ENCODE measurements at places on chromosomes 4 and X. TPM values are rescaled to one million over a fixed set of nuclear protein-coding genes. Genes with fewer than 3 reads are reported as not detected.

DNA sequence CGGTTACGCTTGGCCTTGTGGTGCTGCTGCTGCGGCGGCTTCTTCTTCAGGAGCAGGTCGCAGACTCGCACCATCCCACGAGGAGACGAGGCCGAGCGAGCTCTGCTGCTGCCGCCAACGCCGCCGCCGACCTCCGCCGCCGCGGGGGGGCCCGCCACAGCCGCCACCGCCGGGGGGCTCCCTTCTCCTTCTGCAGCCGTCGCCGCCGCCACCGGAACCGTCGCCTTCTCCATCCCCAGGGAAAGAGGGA is 237 bp downstream of the ANKRD17 start:
- no peak for DNase-seq

DNA sequence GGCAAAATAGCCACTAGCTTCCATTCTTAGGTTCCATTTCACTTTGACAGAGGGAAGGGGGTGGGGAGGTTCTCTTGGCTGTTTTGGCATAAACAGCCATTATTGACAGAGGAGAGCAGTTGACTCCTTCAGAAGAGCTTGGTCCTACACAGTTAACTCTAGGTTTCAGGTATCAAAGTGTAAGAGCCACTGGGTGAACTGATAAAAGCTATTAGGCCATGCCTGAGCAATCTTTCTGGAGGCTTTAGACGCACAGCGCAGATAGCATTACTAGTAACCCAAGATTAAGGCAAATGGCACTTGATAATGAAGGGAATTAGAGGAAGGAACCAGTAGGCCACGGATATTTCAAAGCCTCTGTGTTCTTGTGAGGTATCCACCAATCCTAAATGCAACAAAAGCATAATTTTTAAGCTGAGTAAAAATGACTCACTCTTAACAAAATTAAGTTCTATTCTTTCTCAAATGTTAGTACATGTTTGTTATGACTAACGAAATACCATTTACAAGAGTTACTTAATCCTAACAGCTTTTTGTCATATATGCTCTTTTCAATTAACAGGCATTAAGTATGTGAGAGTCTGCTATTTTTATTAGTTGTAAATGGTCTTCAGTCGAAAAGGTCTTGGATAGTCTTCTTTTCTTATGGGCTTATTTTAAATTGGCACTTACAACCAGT is 53.6 kb downstream of the SLC7A11 start:
- no peak for DNase-seq

DNA sequence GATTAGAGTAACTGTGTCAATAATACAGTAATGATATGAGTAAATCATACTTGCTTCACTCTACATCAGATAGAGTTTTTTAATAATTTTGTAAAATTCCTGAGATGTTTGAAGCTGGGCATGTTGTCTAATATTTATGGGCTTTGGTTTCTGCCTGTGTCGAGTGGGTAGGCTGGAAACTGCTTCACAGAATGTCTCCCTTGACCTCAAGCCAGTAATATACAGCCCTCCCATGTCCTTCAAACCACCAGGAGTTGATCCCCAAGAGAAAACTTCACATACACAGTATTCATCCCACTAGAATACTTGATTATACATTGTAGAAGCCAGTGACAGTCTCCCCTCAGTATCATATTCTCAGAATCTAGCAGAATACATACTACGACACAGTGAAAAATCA is 284.8 kb upstream of the TENM3 start:
- no peak for DNase-seq

GRCh38 chrX:133639726-133640125 is 224.4 kb upstream of the GPC4 start:
- no peak for DNase-seq

- no peak for DNase-seq
Measured at GRCh38 chr4:138789796-138790195, 225.8 kb upstream of the NOCT start.

DNA sequence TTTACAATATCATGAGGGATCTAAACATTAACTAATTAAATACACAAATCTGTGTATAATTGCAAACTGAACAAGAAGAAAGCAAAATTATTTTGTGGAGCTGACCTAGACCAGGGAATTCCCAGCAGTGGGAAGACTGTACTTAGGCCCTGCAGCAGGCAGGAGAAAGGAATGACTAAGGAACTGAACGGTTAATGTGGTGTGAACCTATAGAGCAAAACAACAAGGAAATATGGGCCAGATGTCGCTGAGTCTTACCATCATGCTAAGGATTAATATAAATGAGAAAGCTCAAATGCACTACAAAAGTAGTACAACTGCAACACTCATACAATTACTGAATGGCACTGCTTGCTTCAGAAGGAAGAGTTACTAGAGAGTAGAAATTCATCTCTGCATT is 120.3 kb upstream of the ATXN3L start:
- no peak for DNase-seq

DNA sequence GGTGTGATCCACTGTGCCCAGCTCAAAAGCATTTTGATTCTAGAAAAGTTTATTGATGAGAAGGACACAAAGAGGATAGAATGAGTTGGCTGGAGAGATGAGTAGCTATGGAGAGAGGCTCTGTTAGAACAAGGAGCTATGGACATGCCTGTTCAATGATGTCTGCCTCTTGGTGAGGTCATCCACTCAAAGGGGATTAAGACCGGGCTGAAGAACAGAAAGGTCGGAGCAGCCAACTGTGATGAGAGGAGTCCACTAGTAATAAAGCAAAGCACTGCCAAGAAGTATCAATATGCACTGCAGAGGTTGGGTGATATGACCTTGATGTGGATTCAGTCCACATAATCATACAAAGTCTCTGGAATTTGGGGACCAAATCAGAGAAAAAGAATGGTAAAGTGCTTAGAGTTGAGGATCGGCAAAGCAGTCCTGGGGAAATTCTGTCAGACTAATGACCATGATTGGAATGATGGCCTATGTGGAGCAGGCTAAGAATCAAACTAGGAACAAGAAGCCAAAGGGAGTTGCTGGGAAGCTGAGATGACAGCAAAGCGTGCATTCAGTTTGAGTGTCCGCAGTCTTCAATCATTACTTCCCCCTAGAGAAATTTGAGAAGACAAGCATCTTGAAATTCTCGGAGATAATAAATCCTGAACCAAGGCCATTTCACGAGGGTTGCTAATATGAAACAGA is 55.7 kb upstream of the MMAA start:
- no peak for DNase-seq

DNA sequence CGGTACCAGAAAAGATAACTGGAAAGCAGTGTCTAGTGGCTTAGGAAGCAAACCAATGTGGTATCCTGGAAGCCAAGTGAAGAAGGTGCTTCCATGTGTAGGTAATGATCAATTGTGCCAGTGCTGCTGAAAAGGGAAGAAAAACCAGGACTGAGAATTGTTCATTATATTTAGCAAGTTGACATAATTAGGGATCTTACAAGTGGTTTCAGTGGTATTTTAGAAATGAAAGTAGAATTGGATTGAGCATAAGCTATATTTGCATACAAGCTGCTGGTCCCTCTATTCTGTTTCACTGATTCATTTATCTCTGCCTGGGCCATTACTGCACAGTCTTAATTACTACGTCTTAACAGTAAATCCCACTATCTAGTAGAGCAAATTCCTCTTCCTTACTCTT is 32.3 kb downstream of the PRDM8 start:
- DNase-seq, result no peak

DNA sequence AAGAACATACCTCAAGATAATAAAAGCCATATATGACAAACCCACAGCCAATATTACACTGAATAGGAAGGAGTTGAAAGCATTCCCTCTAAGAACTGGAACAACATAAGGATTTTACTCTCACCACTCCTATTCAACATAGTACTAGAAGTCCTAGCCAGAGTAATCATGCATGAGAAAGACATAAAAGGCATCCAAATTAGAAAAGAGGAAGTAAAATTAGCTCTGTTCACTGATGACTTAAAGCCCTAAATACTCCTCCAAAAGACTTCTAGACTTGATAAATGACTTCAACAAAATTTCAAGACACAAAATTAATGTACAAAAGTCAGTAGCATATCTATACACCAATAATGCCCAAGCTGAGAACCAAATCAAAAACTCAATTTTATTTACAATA is 235.7 kb downstream of the NKX6-1 start:
- DNase-seq, result no peak

GRCh38 chrX:125295337-125295736 is 24.3 kb upstream of the TEX13C start:
- DNase-seq, result no peak

GRCh38 chr4:110605077-110605476 is 17.8 kb downstream of the PITX2 start:
- DNase-seq, result no peak

GRCh38 chr4:1470816-1471442 is 64.7 kb upstream of the NKX1-1 start:
- DNase-seq, result no peak

DNA sequence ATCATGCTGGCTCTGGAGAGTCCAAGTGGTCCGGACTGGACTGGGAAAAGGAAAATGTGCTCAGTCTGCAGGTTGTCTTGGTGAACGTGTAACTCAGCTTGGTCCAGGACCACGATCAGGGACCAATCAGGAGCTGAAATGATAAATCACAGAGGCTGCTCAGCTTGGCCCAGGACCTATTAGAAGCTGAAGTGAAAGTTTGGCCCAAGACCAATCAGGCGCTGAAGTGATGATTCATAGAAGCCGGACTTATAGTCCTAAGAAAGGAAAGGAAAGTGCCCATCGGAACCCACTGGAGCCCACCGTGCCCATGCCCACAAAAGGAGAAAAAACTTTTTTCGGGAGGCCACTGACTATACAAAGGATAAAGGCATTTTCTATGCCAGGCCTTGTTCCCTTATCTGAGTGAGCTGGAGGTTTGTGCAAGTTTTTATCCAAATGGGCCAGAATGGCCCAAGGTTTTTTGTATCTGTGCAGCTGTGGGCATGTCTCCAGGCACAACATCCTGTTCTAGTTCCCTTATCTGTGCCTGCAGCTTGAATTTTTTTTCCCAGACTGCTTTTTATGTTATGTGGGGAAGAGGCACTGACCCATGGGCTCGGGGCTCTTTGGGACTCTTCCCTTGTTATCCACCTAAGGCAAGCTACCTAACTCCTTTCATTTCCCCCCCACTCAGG is 194.4 kb downstream of the FAM133A start:
- DNase-seq, result no peak

DNA sequence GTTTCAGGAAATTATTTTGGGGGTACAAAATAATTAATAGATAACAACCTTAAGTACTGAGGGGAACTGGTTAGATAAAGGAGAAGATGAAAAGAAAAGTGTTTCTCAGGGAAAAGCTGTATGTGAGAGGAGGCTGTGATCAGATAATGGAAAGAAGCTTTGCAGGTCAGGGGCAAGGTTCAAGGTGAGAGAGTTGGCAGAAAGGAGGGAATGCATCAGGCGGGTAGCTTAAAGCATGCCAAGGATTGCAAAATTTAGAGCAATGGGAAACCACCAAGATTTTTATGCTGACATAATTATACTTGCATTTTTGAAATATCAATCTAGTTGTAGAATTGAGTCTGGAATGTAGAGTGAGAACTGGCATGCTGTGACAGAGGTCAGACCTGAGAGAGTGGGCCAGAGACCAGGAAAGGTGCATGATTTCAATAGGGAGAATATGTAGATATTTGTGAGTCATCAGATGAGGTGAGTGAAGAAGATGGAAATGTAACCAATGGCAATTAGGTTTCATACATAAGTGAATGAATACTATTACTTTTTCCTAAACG is 508.7 kb downstream of the TRIML1 start:
- DNase-seq, result no peak

DNA sequence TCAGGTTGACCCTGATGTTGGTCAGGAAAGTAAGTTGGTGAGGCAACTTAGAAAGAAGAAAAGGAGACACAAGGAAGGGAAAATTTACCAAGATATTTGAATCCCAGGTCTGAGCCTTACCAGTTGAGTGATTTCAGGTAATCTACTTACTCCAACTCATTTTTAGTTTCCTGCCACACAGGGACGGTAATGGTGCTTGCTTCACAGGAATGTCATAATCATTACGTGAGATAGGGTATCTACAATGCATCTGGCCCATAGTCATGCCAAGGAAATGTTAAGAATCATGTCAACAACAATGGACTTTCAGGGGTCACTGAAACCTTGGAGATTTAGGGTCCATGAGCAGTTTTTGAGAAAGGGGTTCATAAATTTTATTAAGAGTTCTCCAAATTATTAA is 195.4 kb upstream of the HHIP start:
- no peak for DNase-seq

- DNase-seq, result no peak
Measured at GRCh38 chr4:104589264-104589868, 94.7 kb upstream of the CXXC4 start.

GRCh38 chr4:23122666-23123400 is 430.1 kb downstream of the GBA3 start:
- no peak for DNase-seq

- DNase-seq, result no peak
Measured at GRCh38 chrX:1153940-1154339, 58.5 kb downstream of the CRLF2 start.

DNA sequence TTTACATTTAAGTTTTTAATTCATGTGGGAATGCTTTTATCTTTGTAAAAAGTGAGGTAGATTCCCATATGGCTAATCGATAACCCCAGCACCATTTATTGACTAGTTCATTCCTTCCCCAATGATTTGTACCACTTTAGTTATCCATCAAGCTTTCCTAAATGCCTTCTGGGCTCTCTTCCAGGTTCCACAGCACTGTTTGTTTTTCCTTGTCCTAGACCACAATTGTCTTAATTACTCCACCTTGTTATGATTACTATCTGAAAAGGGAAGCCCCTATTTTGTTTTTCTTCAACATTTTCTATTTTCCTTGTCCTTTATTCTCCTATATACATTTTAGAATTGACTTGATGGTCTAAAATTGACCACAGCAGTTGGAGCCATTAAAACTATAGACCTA is 48.5 kb upstream of the GPRIN3 start:
- no peak for DNase-seq

DNA sequence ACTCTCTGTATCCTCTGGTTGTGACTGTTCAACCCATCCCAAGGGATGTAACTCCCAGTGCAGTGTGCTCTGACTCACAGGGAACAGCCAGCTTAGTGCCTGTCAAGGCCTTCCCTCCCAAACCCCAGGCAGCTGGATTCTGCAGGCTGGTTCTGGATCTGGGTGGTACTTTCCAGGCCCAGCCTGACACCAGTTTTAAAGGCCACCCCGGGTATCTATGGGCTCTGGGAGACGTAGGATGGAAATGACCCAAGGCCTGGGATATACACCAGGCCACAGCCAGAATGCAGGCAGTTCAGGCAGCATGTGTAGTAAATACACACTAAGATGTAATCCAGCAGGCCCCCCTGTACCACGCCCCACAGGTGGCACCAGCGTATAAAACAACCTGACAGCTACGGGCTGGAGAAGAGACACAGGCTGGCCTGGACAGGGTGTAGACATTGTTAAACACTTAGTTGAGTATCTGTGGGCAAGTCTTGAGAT is 64.2 kb downstream of the SPINK2 start:
- no peak for DNase-seq

The MAGEA12 gene
- total RNA-seq, result not detected

The HSD17B10 gene
- total RNA-seq, result 40.5 TPM

The CCNA2 gene
- 0.52 TPM for total RNA-seq

The PLK4 gene
- total RNA-seq, result not detected

The MAGEB2 gene
- not detected for total RNA-seq

The EDA gene
- total RNA-seq, result 4.7 TPM

The ITM2A gene
- total RNA-seq, result 30.0 TPM

All from body of pancreas (tissue), 4 donors.